ENCODE measurements at places on chromosomes 2 and 18.

DNA sequence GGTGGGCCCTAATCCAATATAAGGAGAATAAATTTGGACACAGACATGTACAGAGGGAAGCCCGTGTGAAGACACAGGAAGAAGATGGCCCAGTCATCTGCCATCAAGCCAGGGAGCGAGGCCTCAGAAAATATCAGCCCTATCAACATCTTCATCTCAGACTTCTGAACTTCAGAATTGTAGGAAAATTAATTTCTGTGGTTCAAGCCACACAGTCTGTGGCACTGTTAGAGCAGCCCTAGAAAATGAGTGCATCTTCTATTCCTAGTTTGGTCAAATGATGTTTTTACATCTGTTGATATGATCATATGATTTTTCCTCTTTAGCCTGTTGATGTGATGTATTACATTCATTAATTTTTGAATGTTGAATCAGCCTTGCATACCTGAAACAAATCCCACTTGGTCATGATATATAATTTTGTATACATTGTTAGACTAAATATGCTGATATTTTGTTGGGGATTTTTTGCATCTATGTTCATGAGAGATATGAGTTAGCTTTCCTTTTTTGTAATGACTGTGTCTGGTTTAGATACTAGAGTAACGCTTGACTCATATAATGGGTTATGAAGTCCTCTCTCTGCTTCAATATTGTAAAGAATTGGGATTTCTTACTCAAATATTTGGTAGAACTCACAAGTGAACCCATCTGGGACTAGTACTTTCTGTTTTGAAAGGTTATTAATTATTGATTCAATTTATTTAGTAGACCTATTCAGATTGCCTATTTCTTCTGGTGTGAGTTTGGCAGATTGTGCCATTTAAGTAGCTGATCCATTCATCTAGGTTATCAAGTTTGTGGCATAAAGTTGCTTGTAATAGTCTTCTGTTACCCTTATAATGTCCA lies 451.4 kb downstream of the EIPR1 start:
- DNase-seq, result no peak

GRCh38 chr18:59238385-59238784 lies 18.4 kb downstream of the GRP start:
- no peak for DNase-seq

DNA sequence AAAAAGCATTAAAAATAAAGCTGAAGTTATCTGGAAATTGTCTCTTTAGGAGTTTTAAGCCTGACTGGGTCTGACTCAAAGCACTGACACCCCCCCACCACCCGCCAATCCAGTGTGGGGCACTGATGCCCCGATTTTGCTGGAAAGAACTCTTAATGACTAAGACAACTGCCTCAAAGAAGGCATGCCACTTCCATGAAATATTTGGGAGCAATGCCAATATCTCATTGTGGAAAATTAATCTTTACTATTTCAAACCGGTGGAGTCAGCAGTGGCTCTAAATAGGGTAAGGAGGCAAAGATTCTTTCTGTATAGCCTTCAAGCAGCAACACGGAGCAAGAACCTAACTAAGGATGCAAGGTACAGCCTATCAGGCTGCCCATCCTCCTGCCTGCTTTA lies 4.5 kb downstream of the FKBP7 start:
- DNase-seq, result no peak

- DNase-seq, result no peak
These were observed 250.8 kb downstream of the TNS1 start for GRCh38 chr2:217751952-217752351.

DNA sequence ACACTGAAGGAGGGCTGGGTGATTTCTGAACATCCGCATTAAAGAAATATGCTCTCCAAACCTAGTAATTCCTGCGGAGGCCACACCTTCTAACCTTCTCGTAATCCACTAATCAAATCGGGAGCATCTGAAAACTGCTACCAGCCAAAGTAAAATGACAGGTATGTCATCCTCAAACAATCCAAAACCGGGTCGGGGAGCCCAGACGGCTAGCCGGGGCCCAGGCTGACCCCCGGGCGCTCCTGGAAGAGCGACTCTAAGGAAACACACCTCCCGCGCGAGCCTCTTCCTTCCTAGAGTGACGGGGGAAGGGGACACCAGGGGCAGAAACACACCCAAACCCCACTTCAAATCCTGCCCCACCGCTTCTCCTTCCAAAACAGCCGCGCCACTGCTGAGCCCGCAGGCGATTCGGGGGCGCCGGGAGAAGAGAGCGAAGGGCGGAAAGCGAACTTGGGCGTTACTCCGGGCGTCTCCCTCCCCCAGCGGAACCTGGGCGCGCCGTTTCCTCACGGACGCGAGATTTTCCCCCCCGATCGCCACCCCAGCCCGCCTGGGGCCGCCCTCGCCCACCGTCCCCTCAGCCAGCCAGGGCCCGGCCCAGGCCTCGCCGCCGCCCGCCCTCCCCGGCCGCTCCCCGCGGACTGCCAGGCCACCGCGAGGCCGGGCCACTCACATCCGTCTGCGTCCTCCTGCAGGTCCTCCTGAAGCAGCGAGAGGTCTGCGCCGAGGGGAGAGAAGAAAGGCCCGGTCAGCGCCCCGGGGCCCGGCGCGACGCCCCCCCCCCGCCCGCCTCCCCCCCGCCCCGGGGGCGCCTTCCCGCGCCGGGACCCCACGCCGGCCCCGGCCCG lies 584 bp downstream of the PPP4R1 start:
- no peak for DNase-seq

GRCh38 chr2:221077251-221077650 lies 494.9 kb downstream of the EPHA4 start:
- no peak for DNase-seq
